ENCODE measurements at places on chromosomes 7 and 10.
A peak's percentile ranks its signal among the peaks of the same experiment; 100 is the strongest.

GRCh38 chr10:91360461-91360860 is 49.7 kb upstream of the HECTD2 start:
- peak; percentile 25 for DNase-seq

GRCh38 chr10:75911426-75911825 is 480.0 kb downstream of the LRMDA start:
- DNase-seq, result no peak

DNA sequence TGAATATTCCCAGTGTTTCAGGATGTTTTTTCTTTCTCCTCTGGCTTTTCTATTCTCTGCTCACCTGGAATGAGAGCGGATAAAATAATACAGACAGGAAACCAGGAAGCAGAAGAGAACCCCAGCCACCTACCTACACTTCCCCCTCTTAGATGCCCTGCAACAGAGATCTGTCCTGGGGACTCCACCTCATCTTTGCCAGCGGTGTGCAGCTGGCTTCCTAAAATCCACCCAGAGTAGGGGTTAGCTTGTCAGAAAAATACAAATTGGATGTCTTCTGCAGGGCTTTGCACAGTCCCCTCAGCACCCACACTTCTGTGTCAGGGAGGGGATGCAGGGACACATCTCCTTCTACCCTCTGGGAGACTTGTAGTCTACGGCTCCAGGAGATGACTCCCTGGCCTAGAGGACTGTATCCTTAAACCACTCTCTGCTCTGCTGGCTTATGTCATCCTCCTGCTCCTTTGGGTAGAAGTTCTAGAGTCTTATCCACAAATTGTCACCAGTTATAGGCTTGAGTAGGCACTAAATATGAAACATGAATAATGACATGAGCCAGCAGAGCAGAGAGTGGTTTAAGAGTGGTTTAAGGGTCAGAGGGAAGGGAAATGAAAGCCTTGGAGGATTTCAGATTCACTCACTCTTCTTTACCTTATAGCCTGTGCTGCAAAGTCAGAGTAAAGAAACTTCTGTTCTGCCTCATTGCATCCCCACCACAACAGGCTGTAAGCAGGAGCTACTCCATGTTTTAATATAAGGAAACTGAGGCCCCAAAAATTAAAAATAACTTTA is 749.4 kb downstream of the AUTS2 start:
- no peak for DNase-seq

- DNase-seq, result no peak
Observed at GRCh38 chr7:144629011-144629410, 206.8 kb downstream of the TPK1 start.

- DNase-seq, result no peak
Observed at GRCh38 chr10:22335173-22335933, 9.9 kb upstream of the SPAG6 start.

- no peak for DNase-seq
Observed at GRCh38 chr10:30455816-30456215, 21.8 kb downstream of the MAP3K8 start.

GRCh38 chr7:18288322-18289037 is 207.1 kb upstream of the HDAC9 start:
- no peak for DNase-seq

DNA sequence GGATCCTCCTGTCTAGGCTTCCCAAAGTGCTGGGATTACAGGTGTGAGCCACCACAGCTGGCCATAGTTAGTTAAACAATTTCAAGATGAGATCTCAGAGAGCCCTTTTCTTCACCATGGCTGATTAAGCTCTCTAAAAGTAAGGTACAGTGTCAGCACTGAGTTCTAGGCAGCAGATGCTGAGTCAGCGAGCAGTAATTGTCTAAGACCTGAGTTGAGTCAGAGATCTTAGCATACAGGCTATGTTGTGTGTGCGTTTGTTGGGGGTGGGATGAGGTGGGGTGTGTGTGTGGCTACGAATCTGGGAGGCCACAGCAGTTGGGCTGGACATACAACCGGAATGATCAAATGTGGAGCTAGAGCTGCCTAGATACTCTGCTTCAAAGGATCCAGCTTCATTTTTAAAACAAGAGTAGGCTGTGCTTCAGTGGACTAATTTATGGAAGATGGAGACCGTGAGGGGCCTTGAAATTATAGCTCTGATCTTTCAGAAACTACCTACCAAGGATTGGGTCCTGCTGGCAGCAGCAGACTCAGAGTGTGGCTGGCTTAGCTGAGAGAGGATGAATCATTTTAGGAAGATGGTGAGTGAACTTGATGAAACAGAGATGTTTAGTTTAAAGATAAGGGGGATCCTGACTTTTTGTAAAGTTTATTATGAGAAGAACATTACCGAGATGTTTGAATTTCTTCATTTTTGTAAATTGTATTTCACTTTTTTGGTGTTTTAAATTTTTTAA is 17.5 kb upstream of the MTPN start:
- peak; percentile 50 for DNase-seq

GRCh38 chr7:66138994-66139752 is 24.5 kb downstream of the CRCP start:
- DNase-seq, result peak; percentile 29

- no peak for DNase-seq
Observed at GRCh38 chr10:79492839-79493238, 19.5 kb upstream of the EIF5AL1 start.

DNA sequence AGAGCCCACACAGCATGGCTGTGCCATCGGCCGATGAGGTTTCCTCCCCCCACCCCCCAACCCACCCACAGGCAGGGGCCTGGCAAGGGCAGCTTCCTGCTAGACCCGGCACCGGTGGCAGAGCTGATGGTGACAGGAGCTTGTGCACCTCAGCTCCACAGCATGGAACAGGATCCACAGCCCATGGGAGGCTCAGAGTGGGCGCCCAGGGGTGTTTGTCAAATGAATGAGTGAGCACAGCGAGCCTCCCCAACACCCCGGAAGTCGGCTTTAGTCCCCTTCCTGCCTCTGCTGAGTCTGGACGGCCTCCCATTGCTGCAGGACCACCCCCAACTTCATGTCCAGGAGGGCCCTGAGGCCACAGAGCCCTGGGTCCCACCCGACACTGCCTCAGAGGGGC is 68.9 kb downstream of the PDGFA start:
- no peak for DNase-seq

- no peak for DNase-seq
Observed at GRCh38 chr10:93687737-93688136, 14.7 kb downstream of the FRA10AC1 start.

GRCh38 chr7:74143383-74143782 is 30.8 kb upstream of the EIF4H start:
- DNase-seq, result no peak
